ENCODE measurements at places on chromosomes 1 and 21.

- no peak for DNase-seq
Observed at GRCh38 chr1:30516485-30516858, 206.9 kb downstream of the MATN1 start.

DNA sequence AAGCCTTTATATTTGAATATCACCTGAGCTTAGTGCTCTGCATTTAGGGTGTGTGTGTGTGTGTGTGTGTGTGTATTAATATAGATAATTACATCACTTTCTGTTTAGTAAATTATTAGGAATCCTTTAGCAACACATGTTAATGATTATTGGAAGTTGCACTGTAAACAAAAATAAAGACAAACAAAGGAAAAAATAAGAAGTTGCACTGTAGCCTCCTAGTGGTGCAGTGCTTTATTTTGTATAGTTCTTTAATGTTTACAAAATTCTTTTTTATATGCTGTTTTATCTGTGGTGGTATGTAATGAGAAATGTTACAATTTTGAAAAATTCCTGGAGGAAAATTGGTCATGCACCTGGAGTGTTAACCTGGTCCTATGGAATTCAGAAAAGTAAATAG lies 69.2 kb downstream of the UBE4B start:
- DNase-seq: no peak

DNA sequence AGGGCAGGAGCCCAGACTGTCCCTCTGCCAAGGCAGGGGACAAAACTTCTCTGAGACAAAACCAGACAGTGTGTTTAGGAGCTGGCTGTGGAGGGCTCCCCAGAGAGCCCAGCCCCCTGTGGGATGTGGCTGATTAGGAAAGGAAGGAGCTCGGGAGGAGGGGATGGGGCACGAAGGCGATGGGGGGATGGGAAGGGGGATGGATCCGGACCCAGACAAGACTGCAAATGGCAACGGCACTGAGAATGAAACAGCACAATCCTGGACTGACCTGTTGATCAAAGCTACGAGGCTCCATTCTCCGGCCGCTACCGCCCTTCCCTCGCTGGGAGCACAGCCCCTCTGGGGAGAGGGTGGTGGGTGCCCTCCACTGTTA lies 33.1 kb downstream of the FOXO6 start:
- DNase-seq: no peak

DNA sequence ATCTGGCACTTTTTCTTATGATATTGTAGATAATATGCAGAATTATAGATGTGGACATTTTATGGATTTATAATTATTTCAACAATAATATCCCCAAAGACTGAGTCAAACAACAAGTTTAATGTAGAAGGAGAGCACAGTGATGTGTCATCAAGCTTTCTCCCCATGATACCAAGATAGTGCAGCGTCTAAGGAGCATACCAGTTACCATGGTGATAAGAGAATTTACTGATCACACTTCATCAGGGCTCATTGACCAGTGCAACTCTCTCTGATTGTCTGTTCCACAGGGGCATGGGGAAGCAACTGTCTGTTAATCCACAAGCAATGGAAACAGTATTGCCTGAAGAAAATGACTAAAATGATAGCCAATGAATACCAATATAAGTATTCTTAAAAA lies 209.6 kb upstream of the DPYD start:
- no peak for DNase-seq

DNA sequence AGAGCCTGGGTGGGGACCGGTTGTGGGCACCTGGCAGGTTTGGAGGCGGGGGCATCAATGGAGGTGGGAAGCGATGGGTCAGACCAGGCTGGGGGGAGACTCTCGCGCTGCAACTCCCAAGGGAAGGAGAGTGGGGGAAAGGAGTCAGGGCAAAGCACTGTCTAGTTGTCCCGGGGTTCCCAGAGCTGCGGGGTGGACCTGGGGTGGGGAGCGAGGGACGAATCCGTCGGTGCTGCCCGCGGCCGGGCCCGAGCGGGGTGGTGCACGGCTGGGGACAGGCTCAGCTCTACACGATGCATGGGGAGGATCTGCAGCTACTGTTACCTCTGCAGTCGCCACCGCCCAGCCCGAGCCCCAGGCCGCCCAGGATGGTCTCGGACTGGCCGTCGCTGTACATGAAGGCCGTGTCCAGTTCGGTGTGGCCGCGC lies 427 bp downstream of the AKR7A2 start:
- peak; percentile 16 for DNase-seq

DNA sequence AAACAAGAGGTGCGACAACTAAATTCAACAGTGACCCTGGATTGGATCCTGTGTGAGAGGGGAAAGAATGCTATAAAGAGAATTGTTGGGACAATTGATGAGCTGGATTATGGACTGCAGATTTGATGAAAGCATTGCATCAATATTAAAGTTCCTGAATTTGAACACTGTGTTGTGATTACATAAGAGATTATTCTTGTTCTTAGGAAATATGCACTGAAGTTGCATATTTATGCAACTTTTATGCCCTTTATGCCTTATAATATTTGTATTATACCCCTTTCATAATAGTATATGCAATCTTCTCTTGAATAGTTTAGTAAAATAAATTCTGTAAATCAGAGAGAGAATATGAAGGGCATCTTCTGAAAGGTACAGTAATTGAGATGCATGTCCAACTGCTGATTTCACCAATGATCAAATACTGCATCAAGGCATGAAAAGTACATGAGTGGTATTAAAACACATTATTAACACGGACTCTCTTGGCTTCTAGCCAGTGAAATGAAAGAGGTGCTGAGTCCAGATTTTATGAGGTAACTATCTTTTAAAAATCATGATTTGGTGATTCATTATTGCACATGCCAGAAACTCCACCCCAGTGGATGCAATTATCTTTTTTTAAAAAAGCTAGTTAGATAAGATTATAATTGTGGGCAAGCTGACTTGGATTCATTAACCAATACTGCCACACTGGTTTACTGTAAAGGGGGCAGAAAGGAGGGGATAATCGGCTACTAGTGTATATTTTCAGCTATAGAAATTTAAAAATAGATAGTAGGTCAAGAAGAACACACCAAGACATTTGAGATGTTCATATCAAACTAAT lies 19.9 kb upstream of the LPAR3 start:
- no peak for DNase-seq

DNA sequence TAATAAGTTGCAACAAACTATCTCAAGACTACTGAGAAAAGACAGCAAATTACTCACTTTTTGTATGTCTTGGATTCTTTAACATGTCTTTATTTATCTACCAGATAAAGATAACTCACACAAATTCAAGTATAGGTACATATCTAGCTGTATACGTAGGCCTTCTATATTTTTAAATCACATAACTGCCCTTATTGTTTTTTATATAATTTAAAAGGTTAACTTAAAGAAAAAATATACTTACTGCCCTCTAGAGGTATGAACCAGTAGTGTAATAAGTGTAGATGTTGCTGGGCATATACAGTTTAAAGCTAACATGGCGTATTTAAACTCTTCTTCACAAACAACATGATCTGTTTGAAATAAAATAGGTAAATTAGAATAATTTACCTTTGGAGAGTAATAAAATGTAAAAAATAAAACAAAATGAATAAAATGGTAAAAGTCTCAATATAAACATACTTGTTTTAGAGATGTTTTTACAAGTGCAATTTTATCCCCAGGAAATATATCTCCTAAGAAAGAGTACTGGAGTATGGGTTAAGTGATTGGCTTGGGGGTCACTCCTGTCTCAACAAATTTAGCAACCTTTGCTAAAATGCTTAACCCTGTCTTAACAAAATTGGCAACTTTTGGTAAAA lies 235.2 kb downstream of the KCNT2 start:
- peak; percentile 14 for DNase-seq

- no peak for DNase-seq
Observed at GRCh38 chr1:217048104-217048707, 325.0 kb upstream of the ESRRG start.

- DNase-seq: no peak
Observed at GRCh38 chr1:25198663-25199252, 33.5 kb downstream of the SYF2 start.

GRCh38 chr1:17606826-17607440 lies 67.4 kb downstream of the ARHGEF10L start:
- DNase-seq: peak; percentile 27

GRCh38 chr1:224132901-224133300 lies 19.0 kb downstream of the FBXO28 start:
- DNase-seq: no peak

GRCh38 chr1:226627924-226628611 lies 79.5 kb downstream of the STUM start:
- DNase-seq: no peak

GRCh38 chr1:15122331-15122730 lies 31.2 kb upstream of the TMEM51 start:
- no peak for DNase-seq

GRCh38 chr1:36612881-36613280 lies 130.2 kb upstream of the CSF3R start:
- no peak for DNase-seq

DNA sequence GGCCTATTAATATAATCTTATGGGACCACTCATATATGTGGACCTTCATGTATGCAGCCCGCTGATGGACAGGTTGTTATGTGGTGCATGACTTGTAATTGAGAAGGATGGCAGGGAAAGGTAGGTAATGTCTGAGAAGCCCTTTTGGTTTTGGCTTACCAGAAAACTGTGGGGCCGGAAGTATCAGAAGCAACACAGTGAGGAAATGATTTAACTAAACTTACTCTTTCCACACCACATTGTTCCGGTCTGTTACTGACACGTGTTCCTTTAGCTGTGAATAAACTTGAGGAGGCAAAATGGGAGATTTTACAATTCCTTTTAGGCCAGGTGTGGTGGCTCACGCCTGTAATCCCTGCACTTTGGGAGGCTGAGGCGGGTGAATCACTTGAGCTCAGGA lies 32.4 kb downstream of the KIF1B start:
- DNase-seq: peak; percentile 1

GRCh38 chr1:172417557-172417956 lies 2.9 kb upstream of the C1orf105 start:
- no peak for DNase-seq

DNA sequence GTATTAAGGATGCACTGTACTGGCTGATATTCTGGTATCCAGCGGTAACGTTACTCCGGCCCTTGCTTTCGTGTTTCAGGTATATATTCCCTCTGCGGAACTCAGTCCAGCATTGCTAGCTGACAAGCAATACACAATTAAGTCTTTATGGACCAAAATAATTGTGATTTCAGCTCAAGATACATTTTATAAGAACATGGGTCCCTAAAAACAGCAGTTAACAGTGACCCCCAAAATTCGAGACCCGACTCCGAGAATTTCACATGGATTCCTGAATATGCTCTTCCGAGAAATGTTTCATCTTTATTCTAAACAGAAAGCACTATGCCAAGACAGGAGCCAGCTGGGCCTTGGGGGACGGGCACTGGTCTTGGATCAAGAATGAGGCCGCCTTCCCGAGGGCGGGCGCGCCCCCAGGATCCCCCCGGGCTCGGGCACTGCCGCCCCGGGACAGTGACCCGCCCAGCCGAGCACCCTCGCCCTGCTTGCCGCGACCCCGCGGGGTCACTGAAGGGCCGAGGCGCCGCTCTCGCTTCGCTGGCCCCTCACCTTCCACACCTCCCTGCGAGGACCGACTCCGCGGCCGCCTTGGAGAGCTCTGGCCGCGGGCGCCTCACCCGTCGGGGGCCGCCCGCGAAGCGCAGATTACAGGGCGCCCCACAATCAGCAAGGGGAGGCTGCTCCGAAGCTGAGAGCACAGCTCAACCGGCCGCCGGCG lies 610 bp downstream of the SCYL3 start:
- no peak for DNase-seq

- no peak for DNase-seq
Observed at GRCh38 chr1:87194271-87194774, 134.4 kb upstream of the LMO4 start.

All from CD4-positive, alpha-beta T cell treated with Interleukin-10 for 1 hour (primary cell).